ENCODE measurements at places on chromosomes 12 and 14.

DNA sequence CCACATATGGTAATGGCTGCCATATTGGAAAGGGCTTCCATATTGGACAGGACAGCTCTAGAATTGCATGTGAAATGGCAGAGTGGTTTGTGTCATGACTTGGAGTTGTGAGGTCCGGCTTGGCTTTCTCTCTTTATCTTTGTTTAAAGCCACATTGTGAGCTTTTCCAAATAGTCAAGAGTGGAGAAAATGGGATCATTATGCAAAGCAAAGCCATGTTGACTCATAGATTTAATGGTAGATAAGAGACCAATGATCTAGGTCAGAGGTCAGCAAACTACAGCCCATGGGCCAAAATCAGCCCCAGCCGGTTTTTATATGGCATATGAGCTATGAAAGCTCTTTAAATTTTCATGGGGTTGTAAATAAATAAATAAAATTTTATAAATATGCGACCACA is 449.1 kb downstream of the BCL11B start:
- no peak for DNase-seq

- DNase-seq: peak; percentile 95
Measured at GRCh38 chr14:59188461-59189090, at the start of gene DAAM1. DAAM1 (plus strand) TSS chr14:59188667; CDS start chr14:59263478, 74,811 bp downstream.

- no peak for DNase-seq
Measured at GRCh38 chr12:127260999-127261398, 1006.0 kb upstream of the TMEM132C start.

DNA sequence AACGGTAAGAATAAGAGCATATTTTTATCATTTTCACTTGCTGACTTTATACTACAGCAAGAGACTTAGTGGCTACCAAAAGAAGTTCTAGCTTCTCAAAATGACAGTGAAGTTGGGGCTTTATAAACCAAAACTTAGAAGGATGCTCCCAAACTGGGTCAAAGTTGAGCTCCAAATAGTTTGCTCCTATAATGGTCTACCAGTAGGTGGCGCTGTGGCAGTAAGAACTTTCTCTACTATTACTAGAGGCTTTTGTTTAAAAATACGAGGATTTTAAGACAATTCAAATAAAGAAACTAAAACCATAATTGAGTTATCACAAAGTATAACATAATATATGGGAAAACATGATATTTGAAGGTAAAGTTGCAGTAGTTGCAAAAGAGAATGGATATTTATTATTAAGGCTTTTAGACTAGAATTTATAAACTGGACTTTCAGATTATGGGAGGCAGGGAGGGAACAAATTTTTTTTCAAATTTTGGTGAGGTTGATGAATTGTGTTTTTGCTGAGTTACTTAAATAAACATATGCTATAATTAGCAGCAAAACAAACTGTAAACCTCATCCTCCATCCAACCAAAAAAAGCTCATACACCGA is 75.0 kb downstream of the TGFB3 start:
- no peak for DNase-seq

DNA sequence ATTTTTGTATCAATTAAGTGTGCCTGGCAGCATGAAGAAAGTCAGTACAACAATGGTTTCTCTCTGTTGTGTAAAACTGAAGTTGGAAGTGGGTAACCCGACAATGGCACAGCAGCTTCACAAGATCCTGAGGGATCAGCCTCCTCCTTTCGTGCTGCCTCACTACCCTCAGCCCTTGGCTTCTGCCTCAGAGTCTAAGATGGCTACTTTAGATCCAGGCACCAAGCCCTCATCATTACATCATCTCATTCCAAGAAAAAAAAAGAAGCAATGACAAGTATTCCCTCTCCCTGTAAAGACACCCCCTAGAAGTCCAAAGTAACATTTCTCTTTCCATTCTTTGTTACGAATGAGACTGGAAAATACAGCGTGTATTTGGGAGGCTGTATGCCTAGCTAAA is 92.6 kb downstream of the DNAI7 start:
- DNase-seq: no peak

GRCh38 chr12:126676434-126676833 is 1590.5 kb upstream of the TMEM132C start:
- no peak for DNase-seq
